Substantia nigra (tissue), 51 donors: ENCODE measurements at places on chromosomes 5 and 9.

DNA sequence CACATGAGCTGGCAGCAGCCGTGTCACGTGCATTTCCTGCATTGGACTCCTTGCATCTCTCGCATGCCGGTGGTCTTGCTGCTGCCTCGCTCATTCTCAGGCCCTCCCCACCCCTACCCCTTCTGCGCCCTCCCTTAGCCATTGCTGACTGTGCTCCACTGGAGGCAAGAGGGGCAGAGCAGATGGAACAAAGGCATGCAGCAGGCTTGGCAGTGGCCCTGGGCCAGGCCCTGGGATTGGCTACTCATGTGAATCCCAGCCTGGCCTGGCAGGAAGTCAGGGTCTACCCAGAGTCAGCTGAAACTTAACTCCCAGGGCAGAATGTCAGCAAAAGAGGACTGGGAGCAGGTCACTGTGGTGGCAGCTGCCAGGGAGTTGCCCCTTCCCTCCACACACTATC lies 62.3 kb downstream of the TSTD2 start:
- DNase-seq: peak; percentile 41

- DNase-seq: no peak
Observed at GRCh38 chr5:79516986-79517385, 3.1 kb upstream of the HOMER1 start.

DNA sequence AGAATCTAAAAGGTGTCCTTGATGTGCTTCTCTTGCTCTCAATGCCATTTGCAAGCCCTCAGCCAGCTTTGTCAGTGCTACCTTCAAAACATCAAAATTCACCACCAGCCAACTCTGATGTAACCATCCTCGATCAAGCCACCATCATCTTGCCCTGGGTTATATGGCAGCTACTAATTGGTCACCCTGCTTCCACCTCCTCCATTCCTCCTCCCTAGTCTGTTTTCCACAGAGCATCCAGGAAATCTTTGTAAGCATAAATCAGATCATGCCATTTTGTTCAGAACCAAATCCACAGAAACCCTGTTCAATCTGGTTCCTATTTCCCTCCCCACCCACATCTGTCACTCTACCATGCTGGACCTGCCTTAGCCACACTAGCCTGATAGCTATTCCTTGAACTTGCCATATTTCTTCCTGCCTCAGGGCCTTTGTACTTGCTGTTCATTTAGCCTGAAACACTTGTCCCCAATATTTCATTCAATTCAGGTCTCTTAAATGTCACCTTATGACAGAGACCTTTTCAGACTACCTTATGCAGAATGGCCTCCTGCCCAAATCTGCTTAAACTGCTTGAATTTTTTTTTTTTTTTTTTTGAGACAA lies 1.9 kb upstream of the B4GALT1 start:
- no peak for DNase-seq

DNA sequence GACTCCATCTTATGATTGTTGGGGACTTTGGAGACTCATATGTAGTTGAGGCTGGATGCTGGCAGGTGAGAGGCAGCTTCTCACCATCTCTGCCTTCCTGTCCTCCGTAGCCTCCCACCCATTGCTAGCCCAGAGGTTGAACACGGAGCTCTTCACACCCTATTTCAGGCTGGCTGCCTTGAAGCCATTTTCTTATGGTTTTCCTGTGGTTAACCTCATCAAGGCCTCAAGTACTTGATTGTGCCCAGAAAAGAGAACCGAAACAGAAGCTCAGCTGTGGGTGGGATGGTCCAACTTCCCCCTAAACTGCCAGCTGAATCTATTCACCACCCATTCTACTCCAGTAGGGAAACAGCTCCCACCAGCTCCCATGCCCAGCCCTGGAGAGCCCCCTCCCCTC lies 102.9 kb downstream of the LIFR start:
- no peak for DNase-seq

DNA sequence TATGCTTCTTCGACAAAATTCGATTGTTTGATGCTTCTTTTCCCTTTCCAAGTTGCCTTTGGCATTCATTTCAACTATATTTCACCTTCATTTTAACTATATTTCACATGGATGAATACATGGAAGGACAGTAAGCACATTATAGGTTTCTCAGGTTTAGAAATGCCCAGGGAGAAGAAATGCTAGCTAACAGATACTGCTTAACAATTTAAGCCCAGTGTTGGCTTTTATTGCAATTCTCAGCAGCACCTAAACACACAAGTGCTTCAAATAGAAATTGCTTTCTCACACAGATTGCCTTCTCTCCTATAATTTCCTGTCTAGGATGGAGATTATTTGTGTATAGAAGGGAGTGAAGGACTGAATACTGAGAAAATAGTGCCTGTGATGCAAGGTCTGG lies 30.2 kb upstream of the SMC5 start:
- no peak for DNase-seq

DNA sequence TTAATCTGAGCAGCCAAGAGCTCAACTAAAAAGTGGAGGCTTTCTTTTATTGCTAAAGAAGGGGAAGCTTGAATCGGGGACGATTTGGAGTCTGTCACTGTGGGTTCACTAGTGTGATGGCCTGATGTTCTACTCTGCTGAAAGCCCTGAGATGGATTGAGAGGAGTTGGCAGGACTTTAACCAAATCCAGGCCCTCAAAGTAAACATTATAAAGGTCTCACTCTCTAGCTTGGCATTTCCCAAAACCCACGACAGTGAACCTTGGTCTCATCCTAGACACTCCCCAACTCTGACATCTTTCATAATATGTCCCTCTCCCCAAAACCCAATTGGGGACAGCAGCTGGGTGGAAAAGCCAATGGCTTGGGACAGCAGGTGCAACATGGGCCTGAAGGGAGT lies 32.7 kb downstream of the TMOD1 start:
- no peak for DNase-seq

DNA sequence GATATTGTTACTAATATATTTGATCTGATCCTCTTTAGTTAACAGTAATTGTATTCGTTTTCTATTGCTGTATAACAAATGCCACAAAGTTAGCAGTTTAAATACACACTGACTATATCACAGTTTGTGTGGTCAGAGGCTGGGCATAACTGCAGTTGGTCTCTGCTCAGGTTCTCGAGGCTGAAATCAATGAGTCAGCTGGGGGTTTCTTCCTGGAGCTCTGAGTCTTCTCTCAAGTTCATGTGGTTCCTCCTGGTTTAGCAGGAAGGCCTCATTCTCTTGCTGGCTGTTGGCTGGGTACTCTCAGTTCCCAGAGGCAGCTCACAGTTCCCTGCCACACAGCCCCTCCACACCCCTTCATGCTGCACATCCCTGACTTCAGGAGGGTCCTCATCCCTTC lies 20.7 kb downstream of the COL23A1 start:
- no peak for DNase-seq

DNA sequence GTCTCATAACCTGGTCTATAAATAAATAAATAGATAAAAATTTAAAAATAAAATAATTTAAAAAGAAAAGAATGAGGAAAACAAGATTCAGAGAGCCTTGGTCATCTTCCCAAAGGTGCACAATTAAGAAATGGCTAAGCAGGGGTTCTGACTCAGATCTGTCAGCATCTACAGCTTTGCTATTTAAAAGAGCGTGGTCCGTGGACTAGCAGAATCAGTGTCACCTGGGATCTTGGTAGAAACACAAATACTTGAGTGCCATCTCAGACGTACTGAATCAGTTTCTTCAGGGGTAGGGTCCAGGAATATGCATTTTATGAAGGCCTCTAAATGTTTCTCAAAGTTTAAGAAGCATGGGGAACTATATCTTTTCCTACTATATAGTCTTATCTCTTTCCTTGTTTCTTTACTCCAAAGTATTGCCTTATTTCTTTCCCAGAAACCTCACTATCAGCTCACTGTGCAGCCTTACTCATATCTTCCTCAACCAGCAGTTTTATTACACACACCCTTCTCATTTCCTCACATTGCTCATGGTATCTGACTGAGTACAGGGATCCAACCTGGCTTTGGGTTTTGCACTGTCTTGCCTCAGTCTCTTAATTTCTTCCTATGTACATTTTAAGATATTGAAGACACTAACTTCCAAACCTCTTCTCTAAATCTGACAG lies 58.6 kb downstream of the TMC1 start:
- DNase-seq: no peak

DNA sequence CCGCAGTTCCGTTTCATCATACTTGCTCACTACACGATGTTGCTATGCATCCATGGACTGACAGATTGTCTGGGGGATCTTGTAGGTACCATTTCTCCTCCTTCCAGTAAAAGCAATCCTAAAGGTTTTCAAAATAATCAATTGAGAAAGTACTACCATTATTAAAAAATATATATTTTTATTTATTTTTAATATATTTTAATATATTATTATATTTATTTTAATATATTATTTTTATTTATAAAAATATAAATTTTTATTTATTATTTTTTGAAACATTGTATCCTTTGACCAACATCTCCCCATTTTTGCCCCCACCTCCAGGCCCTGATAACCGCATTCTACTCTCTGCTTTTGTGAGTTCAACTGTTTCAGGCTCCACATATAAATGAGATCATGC lies 237.6 kb upstream of the IRX4 start:
- no peak for DNase-seq

GRCh38 chr9:120652934-120653333 lies 61.3 kb downstream of the MEGF9 start:
- no peak for DNase-seq

DNA sequence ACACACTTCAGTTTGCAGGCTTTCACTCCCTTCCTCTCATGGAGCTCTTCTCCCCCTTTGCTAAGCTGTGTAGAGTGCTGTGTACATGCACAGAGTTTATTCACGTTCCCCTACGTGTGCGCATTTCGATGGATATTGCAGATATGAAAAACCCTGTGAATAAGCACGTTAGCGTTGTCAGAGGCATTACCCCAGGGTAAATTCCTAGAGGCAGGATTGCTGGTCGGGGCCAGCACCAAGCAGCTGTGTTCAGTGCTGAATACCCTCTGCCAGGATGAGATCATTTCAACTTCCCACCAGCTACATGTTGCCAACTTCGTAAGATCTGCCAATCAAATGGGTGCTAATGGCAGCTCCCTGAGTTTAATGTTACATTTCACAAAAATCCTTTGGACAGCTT lies 172.3 kb upstream of the PPP1R26 start:
- no peak for DNase-seq

DNA sequence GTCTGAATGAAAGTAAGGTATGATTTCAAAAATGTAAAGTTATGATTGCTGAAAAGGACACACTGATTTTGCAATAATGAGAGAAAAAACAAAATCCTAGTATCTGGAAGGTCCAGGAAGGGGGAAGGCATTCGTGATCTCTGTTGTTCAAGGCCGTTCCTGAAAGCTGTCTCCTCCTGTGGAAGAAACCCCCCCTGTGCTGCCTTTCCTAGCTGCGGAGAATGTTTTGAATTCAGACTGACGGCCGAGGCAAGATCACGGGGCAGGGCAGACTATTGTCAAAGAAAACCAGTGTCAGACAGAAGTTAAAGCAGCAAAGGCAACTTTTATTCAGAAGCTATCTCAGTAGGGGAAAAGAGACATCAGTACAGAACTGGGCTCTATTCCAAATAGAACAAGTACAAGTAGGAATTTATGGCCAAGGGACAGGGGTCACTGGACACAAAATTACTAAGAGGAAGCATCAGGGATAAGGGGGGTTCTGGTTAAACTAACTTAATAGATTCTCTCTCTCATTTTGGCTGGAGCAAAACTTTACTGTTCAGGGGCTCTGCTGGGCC lies 61.9 kb upstream of the IGFBPL1 start:
- DNase-seq: no peak

GRCh38 chr5:149381986-149382338 lies 2.9 kb upstream of the IL17B start:
- peak; percentile 8 for DNase-seq

DNA sequence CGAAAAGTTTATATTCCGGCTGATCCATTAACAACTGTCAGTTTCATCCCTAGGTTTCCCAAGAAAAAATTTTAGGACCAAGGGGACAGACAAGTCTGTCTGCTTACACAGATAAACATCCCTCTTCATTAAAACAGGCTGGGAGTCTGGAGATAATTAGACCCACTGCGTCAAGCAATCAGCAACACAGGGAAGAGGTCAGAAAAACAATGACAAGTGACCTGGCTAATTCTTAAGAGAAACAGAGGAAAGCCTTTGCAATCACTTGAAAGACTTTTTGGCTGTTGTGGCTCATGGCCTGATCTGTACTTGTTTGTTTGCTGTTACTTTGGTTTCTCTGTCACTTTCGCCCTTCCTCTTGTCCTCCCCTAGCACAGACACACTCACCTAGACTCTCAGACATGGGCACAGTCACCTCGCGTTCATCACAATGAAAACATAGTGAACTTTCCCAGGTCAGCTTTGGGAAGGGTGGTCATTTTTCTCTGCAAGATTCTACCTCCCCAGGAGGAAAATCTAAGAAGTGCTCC lies 2.9 kb upstream of the CCDC192 start:
- no peak for DNase-seq

DNA sequence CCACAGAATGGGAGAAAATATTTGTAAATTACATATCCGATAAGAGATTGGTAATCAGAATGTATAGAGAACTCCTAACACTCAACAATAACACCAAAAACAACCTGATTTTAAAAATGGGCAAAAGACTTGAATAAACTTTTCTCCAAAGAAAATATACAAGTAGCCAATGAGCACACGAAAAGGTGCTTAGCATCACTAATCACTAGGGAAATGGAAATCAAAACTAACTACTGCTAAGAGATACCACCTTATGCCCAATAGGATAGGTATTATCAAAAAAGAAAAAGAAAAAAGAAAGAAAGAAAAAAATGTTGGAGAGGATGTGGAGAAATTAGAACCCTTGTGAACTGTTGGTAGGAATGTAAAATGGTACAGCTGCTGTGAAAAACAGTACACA lies 212.1 kb downstream of the TLR4 start:
- DNase-seq: no peak

- peak; percentile 86 for DNase-seq
Observed at GRCh38 chr5:129094087-129094923, at the start of gene ISOC1. Gene ISOC1, plus strand, starts transcription at chr5:129094749. Its CDS starts 18 bp downstream, at chr5:129094767.

GRCh38 chr9:97753364-97753763 lies 56.2 kb upstream of the XPA start:
- no peak for DNase-seq

- DNase-seq: no peak
Observed at GRCh38 chr9:100602342-100602801, 24.5 kb downstream of the CAVIN4 start.

- no peak for DNase-seq
Observed at GRCh38 chr9:114314881-114315722, 7.8 kb upstream of the ORM1 start.

DNA sequence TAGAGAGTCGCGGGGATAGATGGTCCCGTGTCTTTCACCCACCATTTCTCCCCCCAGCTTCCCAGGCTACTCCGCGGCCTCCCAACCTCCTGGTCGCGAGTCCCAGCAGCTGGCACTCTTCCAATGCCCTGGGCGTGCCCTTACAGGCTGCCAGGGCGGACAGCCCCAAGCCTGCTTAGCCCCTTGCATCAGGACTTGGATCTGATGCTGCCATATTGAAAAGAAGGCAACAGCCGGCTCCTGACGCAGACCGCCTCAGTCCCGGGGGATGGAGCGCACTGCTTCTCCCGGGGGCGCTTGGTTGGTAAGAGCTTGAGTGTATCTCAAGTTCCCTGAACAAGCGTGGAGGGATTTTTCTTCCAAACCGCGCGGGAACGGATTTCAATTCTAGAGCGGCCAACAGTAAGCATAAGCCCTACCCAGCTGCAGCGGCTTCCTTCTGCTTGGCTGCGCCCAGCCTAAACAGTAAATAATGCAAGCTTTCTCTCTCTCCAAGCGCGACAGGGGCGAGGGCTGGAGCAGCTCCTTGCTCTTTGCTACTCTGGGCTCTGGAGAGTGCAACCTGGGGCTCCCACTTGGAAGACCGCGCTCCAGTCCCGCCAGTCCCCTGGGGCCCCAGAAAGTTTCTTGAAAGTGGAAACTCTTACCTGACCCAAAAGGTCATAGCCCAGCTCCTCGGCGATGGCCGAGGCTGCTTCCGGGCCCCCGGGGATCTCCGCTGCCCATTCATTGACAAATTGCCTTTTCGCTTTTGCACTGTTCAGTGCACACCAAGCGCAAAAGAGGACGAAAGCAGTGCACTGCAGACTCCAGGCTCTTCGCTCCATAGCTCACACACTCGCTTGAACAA lies 607 bp downstream of the PCSK1 start:
- no peak for DNase-seq
